ENCODE measurements at places on chromosomes 7 and 10.

DNA sequence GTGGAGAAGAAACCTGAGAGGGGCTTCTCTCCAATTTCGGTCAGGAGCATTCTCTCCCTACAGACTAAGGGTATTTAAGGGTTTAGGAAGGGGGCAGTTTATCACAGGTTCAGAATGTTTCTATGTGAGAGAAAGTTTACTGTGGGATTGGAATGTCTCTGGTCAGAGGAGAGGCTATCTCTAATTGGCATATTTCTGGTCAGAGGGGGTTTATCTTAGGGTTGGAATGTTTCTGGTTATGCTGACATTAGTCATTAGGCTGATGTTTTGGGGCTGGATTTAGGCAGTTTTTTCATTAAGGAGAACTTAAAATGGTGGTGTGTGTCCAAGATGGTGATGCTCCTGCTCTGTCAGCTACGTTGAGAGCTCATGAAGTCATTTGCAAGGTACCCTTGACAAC lies 758.0 kb downstream of the TYW1 start:
- DNase-seq = no peak

DNA sequence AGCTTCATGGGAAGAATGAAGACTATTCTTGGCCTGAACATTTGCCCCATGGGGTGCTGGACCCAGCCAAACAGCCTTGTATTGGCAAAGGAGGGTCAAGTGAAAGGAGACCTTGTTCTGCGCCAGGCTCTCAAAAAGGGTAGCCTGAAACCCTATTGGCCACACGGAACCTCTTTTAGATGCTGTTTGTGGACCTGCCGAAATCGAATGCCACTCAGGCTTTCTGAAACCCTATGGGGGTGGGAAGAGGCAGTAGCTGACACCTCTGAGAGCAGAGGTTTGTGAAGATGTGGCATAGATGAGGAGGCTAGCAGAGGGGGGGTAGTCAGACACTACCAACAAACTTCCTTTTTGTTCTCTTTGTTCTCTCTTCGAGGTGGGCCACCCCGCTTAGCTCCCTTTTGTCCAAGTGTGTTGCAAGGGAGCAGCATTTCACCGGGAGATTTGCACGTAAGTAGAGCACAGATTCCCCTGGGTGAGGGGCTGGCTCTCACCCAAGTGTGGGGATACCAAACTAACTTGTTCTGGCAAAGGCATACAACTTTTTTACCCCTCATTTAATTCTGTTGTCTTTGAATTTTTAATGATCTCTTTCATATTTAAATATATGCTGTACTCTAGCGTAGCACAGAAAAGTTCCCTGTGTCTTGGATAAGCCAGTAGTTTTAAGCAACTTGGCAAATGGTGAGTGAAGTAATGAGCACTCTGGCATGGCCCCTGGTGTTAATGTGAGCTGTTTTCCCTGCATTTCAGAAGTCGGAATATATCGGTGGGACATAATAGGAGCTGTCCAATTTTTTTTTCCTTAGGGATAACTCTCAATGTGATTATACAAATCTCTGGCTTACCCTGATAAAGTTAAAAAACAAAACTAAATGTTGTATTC lies 107.7 kb downstream of the SEPTIN7 start:
- no peak for DNase-seq

DNA sequence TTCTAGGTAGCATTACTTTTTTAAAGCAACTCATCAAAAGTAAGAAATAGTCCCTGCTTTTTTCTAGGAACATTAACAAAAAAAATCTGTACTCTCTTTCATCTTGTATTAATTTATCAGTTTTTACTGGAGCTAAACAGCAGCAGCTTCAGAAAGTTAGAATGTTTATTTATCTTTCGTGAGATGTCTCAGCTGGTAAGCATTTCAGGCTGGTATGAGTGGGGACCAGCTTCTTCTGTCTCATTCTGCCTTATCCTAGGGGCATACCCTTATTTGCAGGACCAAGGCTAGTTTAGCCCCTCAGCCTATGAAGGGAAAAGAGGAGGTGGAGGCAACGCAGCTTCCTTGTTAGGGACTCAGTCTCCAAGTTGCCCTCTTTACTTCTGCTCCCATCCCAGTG lies 35.1 kb downstream of the LANCL2 start:
- DNase-seq = no peak

DNA sequence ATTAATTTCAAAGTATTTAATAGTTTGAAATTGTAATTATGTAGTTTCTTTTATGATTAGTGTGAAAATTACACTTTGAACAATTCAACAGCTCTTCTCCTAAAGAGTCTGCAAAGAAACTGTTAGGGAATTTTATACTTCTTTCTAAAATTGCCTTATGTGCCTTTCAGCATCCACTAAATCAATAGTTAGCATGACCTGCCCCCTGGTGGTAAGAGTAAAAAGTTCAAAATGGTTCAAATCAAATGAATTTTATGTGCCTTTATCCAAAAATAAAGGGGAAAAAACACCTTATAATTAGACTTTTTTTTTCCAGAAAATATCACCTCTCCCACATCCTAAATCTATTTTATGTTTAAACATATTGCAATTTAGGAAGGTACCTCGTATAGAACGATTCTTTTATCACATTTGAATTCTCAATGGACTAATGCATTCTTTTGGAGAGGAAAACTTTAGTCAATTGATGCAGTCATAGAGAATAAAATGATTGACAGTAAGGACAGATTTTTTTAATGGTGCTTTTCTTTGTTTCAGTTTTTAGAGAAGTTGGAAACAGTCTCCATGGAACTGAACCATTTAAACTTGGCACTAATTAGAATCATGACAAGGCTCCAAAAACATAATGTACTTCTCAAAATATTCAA lies 163.7 kb downstream of the SEMA3D start:
- no peak for DNase-seq

- no peak for DNase-seq
Measured at GRCh38 chr10:78640796-78641636, 427.8 kb upstream of the ZMIZ1 start.

DNA sequence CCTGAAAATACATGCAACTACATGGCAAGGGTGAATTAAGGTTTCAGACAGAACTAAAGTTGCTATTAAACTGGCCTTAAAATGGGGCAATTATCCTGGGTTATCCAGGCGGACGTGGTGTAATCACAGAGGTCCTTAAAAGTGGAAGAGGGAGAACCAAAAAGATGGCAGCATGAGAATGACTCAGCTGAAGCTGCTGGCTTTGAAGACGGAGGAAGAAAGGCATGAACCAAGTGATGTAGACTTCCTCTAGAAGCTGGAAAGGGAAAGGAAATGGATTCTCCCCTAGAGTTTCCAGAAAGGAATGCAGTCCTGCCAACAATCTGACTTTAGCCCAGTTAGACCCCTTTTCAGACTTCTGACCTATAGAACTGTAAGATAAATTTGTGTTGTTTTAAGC lies 27.0 kb upstream of the UBN2 start:
- DNase-seq = no peak

DNA sequence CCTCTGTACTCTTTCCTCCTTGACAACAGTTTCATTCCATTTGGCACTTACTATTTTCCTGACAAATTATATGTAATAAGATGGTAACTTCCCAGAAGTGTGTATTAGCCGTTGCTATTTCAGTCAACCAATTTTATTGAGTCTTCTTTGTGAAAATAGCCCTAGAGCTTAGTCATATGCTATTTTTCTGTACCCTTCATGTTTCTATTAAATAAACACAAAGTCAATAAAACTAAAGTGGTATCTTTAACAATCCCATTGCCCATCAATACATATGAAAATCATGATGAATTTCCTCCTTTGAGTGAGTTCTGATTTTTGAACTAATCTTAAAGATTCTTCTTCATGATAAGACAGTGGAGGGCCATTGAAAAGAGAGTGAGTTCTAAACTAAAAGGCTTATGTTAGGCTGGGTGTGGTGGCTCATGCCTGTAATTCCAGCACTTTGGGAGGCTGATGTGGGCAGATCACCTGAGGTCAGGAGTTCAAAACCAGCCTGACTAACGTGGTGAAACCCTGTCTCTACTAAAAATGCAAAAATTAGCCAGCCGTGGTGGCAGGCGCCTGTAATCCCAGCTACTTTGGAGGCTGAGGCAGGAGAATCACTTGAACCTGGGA lies 5.9 kb upstream of the MYPN start:
- no peak for DNase-seq

DNA sequence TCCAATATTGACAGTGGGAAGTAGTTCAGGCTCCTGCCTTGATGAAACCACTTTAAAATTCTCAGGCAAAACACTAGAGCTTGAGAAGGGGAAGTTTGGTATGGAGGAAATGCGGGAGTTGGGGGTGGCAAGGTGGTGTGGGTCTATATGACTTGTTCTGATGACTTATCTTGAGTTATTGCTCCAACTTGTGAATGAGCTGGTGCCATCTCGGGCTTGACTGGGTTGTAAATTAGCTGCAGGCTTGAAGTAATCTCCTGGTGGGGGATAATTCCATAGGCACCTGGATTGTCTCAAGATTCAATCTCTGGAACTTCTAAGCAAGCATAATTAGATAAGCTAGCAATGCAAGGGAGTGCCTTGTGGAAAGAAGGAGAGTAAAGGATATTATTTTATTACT lies 29.0 kb downstream of the MRPL32 start:
- DNase-seq = no peak

DNA sequence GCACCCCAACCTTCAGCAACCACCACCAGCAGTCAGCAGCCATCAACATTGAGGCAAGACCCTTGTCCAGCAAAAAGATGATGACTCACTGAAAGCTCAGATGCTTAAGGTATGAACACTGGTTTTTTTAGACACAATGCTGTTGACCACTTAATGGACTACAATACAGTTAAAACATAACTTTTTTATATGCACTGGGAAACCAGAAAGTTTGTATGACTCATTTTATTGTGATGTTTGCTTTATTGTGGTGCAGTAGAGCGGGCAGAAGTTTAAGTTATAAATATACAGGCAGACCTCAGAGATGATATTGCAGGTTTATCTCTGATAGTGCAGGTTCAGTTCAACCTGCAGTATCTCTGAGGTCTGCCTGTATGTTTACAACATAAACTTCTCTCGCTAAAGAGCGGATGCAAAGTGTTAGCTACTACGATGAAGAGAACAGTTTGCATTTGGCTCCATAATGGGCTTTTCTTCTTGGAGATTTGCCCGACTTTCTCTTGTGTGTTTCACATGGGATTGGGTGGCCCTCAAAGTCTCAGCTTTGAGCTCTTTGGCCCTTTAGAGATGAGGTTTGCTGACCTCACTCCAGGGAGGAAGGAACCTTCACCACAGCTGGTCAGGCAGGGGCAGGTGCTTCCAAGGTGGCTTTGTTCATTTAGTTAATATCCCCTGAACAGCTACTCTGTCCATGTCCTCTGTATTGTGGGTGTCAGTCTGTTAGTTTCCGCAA lies 84.4 kb upstream of the SHH start:
- DNase-seq = no peak

DNA sequence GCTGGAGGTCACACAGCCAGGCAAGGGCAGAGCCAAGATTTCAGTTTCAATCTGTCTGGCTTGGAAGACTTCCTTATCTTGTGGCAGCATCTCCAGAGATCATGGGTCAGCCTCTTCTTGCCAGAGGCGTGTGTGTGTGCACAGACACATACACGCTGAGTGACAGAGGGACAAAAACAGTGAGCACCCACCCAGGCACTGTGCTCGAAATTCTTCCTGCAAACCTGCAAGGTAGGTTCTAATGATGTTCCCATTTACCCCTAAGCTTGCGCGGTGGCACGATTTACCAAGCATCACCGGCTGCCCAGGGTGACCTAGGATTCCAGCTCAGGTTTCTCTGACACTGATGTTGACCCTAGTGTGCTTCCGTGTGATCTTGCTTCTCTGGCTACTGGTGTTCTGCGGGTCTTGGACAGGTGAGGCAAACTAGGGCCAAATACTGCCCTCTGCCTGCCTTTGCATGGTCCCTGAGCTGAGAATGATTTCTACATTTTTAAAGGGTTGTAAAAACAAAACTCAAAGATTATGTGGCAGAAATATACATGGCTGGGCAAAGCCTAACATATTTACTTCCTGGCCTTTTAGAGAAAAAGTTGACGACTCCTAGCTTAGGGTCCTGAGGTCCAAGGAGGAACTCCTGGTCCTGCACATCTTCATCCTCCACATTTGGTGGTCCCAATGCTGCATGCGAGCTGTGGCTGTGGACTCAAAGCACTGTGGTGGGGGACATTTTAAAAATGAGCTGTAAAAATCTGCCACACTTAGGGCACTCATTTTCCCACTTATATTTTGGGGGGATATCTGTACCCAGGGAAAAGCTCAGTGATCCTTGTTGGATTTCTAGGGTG lies 268.5 kb downstream of the RPS24 start:
- DNase-seq = no peak

GRCh38 chr7:122914812-122915211 lies 28.6 kb upstream of the CADPS2 start:
- DNase-seq = no peak

- DNase-seq = no peak
Measured at GRCh38 chr7:79893991-79894390, 240.6 kb upstream of the GNAI1 start.

DNA sequence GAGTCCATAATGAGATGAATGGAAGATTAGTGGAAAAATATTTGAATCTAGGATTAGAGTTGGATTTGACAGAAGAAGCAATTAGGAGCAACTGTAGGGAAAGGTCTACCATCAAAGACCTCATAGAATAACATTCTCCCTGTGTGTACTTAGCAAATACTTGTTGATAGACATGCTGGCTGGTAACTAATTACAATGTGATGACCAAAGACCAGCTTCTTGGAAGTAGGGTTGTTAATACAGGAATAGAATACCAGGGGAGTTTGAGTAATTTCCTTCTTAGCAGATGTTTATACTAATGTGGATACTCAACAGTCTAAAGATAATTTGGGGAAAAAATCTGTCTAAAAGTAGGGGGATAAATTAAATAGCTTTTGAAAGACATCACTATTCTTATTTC lies 357.5 kb upstream of the BMPER start:
- no peak for DNase-seq

GRCh38 chr10:72009051-72009424 lies 44.8 kb downstream of the CHST3 start:
- no peak for DNase-seq

- DNase-seq = no peak
Measured at GRCh38 chr7:49791088-49791741, 17.8 kb downstream of the VWC2 start.

DNA sequence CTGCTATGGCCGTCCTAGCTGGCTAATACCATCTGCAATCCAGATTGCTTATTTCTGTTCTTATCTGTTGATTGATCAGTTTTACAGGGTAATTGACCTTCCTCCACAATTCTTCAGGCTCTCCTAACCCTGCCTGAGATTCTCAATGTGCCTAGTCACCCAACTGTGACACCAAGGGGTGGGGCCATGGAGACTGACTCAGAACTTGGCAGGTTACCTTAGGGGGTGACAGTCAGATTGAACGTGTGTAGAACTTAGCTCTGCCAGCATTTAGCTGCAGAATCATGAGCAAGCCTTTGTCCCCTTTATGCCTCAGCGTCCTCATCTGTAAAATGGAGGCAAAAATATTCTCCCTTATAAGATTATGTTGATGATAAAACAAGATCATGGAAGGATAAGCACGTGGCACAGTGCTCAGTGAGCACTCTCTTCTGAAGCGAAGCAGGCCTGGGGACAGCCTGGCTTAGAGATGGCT lies 19.1 kb upstream of the LEP start:
- DNase-seq = no peak

GRCh38 chr10:79055892-79056291 lies 12.9 kb upstream of the ZMIZ1 start:
- no peak for DNase-seq
